Placental pericyte (primary cell): ENCODE measurements at places on chromosomes 6 and 20. TPM values are rescaled to one million over a fixed set of nuclear protein-coding genes. Genes with fewer than 3 reads are reported as not detected.

B3GAT2 gene
- under 0.01 TPM in 1 of 2 replicates, not detected in the other for total RNA-seq

CGA gene
- not detected in 2 replicates for total RNA-seq

SEMG1 gene
- total RNA-seq = not detected in 2 replicates

ZNF512B gene
- total RNA-seq = 10.9 and 16.0 TPM in 2 replicates

KCNK15 gene
- under 0.01 TPM in 1 of 2 replicates, not detected in the other for total RNA-seq

RFX6 gene
- total RNA-seq = not detected in 2 replicates

IFT52 gene
- total RNA-seq = 35.2 and 62.8 TPM in 2 replicates

HMGCLL1 gene
- not detected in 2 replicates for total RNA-seq

FAXC gene
- 0.14 TPM in 1 of 2 replicates, not detected in the other for total RNA-seq

SLC13A3 gene
- 1.3 and 4.6 TPM in 2 replicates for total RNA-seq
